ENCODE measurements at places on chromosomes 5 and 9.

DNA sequence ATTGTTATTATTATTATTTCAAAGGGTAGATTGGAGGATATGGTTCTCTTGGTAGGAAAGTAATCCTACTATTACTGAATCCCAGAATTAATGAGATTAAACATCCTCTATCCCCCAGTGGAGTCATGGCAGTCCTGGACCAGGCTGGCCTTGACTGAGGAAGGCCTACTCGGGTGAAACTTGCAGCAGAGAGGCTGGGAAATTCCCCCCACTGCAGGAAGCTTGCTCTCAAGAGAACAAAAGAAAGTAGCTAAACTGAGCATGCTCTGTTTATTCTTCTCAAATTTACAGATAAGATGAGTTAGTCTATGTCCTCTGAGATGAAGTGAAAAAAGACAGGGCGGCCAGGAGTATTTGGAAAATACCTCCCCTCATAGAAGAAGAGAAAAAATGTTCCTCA, 233.9 kb upstream of the RPS23 start:
- no peak for DNase-seq

- DNase-seq = no peak
These were observed 383.3 kb downstream of the OSTF1 start for GRCh38 chr9:75471549-75472114.

- DNase-seq = no peak
These were observed 371.8 kb upstream of the PTGER4 start for GRCh38 chr5:40307920-40308319.

DNA sequence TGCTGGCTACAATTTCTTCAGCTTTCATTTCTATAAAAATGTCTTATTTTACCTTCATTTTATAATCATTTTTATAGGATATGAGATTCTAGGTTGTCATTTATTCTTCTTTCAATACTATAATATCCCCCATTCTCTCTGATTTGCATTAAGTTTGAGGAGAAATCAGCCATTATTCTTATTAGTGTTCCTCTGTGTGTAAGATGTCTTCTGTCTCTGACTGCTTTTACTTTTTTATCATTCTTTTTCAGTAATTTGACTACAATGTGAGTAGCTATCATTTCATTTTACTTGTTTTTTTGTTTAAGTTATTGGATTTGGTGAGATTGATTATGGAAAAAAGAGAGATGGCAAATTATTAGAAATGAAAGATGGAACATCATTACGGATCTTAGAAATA, 13.6 kb upstream of the SREK1 start:
- DNase-seq = no peak

- DNase-seq = no peak
These were observed 252.5 kb downstream of the TRPM3 start for GRCh38 chr9:70868661-70869652.

- DNase-seq = no peak
These were observed 12.0 kb upstream of the HTR4 start for GRCh38 chr5:148666353-148666752.

- no peak for DNase-seq
These were observed 239.9 kb upstream of the PAPPA start for GRCh38 chr9:115913696-115914095.

- DNase-seq = no peak
These were observed 485.3 kb downstream of the CDH9 start for GRCh38 chr5:26553079-26553478.

- DNase-seq = no peak
These were observed 42.7 kb downstream of the SVEP1 start for GRCh38 chr9:110536822-110537221.

GRCh38 chr9:34085581-34086500, 37.2 kb upstream of the UBAP2 start:
- DNase-seq = no peak

DNA sequence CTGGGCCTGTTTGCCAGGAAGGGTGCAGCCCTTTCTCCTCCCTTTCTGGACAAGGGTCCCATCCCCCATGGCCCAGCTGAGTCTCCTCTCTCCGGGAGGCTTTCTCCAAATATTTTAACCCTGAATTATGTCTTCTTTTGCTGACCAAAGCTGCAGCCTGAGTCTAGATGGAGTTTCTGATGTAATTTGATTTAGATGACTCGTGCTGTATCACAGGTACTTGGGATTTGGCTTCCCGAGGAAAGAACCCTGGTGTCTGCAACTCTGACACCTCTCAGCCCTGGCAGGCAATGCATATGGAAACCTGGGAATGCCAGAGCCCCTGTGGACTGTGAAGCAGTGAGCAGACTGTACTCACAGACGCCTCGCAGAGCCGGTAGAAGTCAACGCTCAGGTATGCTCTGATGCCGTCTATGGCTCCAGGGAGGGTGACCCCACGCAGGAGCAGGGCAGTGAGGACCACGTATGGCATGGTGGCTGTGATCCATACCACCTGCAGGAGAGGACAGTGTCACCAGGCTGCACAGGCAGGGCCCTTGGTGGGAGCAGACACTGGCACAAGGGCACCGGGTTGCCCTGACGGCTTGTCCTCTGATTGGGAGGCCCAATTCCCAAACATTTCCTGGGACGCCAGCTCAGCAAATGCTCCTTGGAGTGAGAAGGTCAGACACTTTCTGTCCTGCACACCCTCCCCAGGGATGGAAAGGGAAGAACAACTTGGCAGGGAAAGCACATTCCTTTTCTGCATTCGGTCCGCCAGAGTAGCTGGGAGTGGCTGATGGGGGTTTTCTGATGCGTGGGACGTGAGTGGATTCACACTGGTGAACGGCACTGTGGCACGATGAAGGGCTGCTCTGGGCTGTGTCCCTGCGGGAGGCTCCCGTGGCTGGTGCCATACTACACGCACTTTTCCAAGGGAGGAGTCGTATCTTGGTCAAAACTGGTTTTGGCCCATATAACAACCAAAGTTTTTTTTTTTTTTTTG, 24.7 kb downstream of the SLC6A3 start:
- no peak for DNase-seq

GRCh38 chr5:36724467-36725332, 118.3 kb downstream of the SLC1A3 start:
- DNase-seq = peak; percentile 92

- no peak for DNase-seq
These were observed 427.3 kb downstream of the PDE4D start for GRCh38 chr5:59466271-59466670.

GRCh38 chr5:71894091-71894490, 175.0 kb downstream of the CARTPT start:
- no peak for DNase-seq

- DNase-seq = no peak
These were observed 27.0 kb downstream of the IL9 start for GRCh38 chr5:135868681-135869080.

DNA sequence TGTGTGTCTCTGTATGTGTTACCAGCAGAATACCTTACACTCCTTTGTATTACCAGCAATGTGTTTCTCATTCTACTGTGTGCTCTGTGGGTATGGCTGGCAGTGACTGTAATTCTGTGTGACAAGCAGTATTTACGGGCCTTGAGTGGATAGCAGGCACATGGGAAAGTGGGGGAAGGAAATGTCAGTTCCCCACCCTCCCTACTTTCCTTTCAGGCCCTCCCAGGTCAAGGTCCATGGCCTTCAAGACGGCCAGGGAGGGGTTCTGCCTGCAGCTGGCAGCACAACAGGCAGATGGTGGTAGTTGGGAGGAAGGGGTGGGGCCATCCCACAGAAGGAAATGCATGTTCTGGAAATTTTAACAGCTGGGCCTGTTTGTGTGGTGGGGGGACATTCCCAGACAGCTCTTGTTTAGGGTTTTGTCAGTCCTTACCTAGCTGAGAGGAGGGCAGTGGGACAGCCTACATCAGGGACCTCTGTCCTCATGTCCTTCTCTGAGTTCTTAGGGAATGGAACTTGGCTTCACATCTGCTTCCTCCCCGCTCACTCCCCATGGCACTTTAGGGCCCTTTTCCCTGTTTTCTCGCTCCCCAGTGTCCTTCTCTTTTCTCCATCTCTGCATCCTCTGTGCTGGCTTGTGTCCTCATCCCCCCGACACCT, 14.6 kb upstream of the TNIP1 start:
- DNase-seq = no peak

DNA sequence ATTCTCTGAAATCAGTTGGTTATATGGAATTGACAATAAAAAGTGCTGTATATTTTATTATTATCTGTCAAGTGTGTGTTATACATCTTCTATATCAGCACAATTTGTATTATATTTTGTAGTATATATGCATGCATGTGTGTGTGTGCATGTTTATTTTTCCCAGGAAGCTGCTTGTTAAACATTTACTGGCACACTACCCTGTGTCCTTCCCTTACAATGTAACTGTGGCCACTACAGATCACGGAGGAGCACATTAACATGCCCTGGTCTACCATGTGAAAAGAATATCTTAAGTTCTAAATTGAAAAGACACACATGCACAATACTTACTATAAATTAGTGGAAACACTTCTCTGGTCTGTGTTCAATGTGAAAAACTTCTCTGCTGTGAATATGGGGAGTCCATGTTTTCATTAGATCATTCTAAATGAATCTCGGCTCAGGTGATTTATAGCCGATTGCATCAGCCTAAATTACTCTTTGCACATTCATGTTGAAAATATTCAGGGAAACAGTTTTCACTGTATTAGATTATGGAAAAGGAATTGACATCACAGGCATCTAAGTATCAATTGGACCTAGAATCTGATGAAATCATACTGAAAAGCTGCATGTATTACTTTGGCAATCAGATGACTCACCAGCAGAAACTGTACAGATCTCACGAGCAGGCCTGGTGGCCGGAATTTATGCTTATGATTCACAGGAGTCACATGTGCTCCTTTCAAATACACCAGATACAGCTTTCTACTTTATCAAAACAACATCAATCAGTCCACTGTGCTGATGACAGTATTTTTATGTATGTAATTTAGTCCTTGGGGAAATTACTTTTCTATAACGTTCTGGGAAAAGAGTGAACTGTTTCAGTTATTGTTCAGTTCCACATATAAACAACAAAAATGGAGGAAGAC, 39.4 kb downstream of the LURAP1L start:
- DNase-seq = peak; percentile 34

GRCh38 chr9:3397766-3398165, 128.0 kb downstream of the RFX3 start:
- no peak for DNase-seq

DNA sequence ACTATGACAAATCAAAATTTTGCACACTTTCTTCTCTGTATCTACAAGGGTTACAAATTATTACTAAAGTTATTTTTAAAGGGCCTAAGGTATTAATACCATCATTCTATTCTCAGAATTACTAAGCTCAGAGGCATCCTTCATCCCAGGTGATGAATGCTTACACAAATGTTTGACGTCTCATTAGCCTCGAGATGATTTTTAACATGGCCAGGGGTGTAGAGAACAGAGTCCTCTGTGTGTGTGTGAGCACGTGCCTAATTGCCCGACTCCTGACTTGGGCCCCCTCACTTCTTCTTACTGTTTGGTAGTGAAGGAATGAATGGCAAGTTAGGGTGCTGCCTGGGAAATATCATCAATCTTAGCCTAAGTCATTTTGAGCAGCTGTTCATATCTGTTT, 221.1 kb downstream of the ENC1 start:
- no peak for DNase-seq

Measured in inflammatory macrophage (primary cell).